Effector memory CD4-positive, alpha-beta T cell (primary cell): ENCODE measurements at places on chromosomes 1 and 21.

DNA sequence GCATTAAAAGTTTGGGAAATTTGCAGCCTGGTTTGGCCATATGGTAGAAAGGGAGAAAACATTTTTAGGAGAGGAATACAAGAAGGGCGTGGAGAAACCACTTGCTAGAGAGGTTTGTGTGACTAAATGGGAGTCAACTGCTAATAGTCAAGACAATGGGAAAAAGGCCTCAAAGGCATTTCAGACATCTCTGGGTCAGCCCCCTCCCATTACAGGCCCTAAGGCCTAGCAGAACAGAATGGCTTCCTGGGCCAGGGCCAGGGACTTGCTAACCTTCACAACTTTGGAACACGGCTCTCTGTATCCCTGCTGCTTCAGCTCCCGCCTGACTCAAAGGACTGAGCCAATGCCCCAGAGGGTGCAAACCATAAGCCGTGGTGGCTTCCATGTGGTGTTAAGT is 752.3 kb upstream of the ADAMTS5 start:
- no peak for DNase-seq
- H3K27ac ChIP-seq: no peak overlapping the region
- no peaks in the 10 kb centered on the region for H3K27me3 ChIP-seq
- H3K4me3 ChIP-seq: no peak overlapping the region
- no peaks in the 10 kb centered on the region for H3K36me3 ChIP-seq
- H3K4me1 ChIP-seq: no peaks in the 10 kb centered on the region

DNA sequence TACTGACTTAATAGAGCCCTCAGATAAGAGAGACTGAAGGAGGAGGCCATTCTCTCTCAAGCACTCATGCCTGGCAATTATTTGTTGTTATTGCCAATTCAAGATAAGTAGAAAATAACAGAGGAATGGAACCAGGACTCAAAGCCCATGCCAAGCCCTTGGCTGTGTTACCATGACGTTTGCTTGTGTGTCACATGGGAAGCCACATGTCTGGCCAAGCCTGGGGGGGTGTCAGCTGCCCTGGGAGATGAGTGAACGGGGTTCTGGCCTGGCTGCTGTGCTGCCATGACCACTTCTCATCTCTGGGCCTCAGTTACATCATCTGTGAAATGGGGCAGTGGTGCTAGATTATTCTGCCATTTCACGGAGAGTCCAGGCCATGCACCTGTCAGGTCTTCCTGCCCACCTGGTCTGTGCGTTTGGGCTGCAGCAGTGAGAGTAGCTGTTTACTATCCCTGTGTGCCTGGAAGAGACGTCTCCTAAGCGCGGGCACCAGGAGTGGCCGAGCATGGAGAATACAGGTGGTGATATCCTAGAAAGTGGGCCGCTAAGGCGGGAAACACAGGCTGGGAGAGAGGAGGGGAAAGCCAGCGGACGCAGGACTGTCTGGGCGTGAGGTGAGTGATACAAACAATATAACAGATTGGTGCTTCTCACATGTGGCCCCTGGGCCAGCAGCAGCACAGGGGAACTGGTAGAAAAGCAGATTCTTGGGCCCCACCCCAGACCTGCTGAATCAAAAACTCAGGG is 67.8 kb downstream of the MAN1C1 start:
- H3K36me3 ChIP-seq: peaks cover 4% of the 10 kb centered on the region
- H3K27ac ChIP-seq: no peak overlapping the region
- H3K4me3 ChIP-seq: no peak overlapping the region

DNA sequence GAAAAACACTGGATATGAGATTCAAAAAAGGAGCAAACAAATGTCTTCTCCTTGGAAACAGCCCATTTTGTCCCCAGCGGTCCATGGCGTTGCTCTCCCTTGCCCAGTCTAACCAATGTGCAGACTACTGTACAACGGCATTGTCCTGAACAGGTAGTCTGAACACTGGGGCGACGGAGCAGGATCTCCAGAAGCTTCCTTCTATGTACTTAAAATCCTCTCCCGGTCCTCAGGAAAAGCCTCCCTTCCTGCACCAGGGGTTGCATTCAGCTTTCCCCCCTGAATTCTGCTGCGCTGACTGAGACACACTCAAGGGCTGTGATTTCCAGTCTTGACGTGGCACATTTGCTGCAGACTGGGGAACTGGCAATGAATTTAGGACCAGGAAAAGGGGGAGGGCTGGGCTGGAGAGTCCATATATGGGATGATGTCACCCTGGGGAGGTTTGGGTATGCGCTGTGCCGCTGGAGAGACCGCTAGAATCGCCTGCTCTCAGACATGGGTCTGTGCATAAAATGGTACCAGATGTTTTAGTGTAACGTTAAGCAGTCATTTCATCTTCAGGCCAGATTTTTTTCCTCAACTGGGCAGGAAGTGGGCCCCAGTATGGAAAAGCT is 275.9 kb upstream of the C1orf105 start:
- no peak for DNase-seq
- no peak overlapping the region for H3K4me3 ChIP-seq
- no peaks in the 10 kb centered on the region for H3K27me3 ChIP-seq
- no peaks in the 10 kb centered on the region for H3K4me1 ChIP-seq

DNA sequence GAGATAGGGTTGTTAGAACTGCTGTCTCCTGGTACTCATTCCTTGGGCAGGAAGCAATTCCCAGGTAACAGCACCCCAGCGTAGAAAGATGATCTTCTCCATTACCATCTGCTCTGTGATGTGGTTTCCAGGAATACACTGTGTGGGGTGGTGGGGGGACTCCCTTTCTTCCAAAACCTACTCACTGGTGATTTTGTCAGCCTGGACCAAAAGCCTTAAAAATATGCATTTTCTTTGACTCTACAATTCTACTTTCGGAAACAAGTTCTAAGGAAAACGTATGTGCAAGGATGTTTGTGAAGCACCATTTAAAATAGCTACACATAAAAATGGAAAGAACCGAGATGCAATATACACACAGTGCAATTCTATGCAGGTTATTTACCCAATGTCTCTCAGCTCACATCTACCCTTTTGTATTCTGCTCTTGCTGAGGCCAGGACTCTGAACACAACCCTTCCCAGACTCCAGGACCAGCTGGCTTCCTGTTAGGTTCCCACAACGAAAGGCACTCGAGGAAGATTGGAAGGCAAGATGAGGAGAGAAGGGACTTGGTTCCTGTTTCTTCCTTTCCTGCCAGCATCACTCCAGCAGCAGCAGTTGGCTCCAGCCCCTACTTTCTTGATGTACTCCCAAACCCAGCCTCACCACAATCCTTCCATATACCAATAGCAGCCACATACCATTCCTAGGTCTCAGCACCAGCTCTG is 33.0 kb upstream of the GJB5 start:
- H3K4me3 ChIP-seq: no peak overlapping the region
- no peaks in the 10 kb centered on the region for H3K27me3 ChIP-seq
- no peak for DNase-seq
- H3K36me3 ChIP-seq: no peaks in the 10 kb centered on the region
- H3K27ac ChIP-seq: no peak overlapping the region
- H3K4me1 ChIP-seq: no peaks in the 10 kb centered on the region

DNA sequence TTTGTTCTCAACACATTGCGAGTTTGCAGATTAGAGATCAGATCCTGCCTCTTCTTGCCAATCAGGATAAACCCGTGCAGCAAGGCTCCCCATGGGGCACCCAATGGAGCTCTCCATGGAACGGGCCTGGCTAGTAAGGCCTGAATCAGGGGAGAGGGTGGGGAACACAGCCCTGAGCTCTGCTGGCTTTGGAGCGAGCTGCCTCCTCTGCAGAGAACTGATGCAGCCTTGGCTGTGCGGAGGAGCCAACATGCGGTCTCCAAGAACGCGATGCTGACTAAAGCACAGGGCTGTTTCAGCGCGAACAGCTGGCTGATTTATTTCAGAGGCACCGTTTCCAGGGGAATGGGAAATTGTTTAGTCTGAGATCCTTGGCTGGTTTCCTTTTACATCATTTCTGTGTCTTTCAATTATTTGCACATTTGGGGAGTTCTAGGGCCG is 139.7 kb downstream of the TSEN15 start:
- DNase-seq: no peak
- no peaks in the 10 kb centered on the region for H3K27me3 ChIP-seq
- no peak overlapping the region for H3K27ac ChIP-seq
- no peaks in the 10 kb centered on the region for H3K4me1 ChIP-seq

- no peaks in the 10 kb centered on the region for H3K4me1 ChIP-seq
- no peak overlapping the region for H3K4me3 ChIP-seq
- H3K36me3 ChIP-seq: no peaks in the 10 kb centered on the region
Measured at GRCh38 chr1:20266141-20266540, 24.5 kb upstream of the VWA5B1 start.

- DNase-seq: no peak
- H3K36me3 ChIP-seq: no peaks in the 10 kb centered on the region
- H3K4me1 ChIP-seq: no peaks in the 10 kb centered on the region
- no peak overlapping the region for H3K27ac ChIP-seq
- H3K27me3 ChIP-seq: no peaks in the 10 kb centered on the region
Measured at GRCh38 chr1:188670837-188671236, 1806.8 kb downstream of the BRINP3 start.

DNA sequence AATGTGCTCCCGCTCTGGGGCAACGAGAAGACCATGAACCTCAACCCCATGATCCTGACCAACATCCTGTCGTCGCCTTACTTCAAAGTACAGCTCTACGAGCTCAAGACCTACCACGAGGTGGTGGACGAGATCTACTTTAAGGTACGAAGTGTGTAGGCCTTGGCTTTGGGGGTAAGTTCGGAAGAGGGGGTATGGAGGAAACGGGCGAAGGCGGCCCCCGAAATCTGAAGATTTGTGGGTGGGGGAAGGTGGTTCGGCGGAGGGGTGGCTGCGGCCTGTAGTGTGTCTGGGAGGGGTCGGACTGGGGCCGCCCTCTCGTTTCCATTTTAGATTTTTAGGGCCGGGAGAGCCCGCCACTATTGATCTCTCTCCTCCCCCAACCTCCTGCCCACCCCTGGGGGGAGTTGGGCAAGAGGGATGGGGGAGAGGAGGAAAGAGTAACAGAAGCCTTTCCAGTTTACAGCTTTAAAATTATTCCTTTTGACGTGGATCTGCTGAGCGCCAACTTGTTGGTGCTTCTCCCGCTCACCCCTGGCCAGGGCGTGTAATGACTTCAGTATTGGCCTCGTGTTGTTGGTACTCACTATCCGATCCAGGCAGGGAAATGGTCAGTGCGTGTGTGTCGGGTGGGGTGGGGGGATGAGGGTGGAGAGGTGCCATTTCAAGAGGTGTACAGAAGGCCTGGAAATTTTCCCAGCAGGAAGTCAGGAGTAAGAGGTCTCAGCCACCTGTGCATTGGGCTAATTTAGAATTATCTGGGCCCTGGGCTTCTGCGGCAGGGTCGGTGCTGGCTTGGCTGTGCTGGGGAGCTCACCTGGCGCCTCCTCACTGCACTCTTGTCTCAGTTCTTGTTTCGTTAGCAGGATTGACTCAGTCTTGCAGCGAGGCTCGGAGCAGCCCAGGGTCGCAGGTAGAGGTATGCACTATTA is 880 bp downstream of the PRPF38B start:
- peaks cover 18% of the 10 kb centered on the region for H3K36me3 ChIP-seq
- peak overlapping the region; percentile 65 for H3K4me3 ChIP-seq
- H3K27ac ChIP-seq: peak overlapping the region; percentile 97
- DNase-seq: peak; percentile 78
- H3K27me3 ChIP-seq: no peaks in the 10 kb centered on the region
- peaks cover 21% of the 10 kb centered on the region for H3K4me1 ChIP-seq

- H3K36me3 ChIP-seq: no peaks in the 10 kb centered on the region
- H3K4me1 ChIP-seq: peaks cover 19% of the 10 kb centered on the region
- no peaks in the 10 kb centered on the region for H3K27me3 ChIP-seq
- H3K27ac ChIP-seq: no peak overlapping the region
- H3K4me3 ChIP-seq: no peak overlapping the region
- DNase-seq: no peak
Measured at GRCh38 chr1:206808615-206809014, 36.3 kb upstream of the IL10 start.

GRCh38 chr21:34700605-34701004 is 31.8 kb downstream of the CLIC6 start:
- H3K27me3 ChIP-seq: no peaks in the 10 kb centered on the region
- H3K4me3 ChIP-seq: no peak overlapping the region
- no peaks in the 10 kb centered on the region for H3K4me1 ChIP-seq
- no peak overlapping the region for H3K27ac ChIP-seq
- no peaks in the 10 kb centered on the region for H3K36me3 ChIP-seq

GRCh38 chr1:156794506-156795373 is 21.9 kb downstream of the SH2D2A start:
- no peak overlapping the region for H3K4me3 ChIP-seq
- H3K27ac ChIP-seq: no peak overlapping the region
- DNase-seq: no peak
- no peaks in the 10 kb centered on the region for H3K27me3 ChIP-seq
- H3K4me1 ChIP-seq: no peaks in the 10 kb centered on the region

DNA sequence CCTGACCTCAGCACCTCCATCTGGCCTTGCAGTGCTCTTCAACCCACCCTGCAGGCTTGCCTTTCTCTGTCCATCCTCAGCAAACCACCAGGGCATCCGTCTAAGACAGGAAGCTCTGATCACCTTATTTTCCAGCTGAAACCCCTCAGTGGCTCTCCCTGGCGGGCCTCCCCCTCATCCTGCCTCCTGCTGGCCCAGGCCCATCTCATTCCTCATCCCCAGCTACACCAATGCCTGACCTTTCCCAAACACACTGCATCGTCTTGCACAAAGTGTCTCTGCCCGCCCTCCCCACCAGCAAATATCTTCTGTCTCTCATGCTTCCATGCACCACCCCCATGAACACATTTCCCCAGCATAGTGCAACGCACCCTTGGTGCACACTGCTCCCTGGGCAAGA is 205.0 kb downstream of the TOMM20 start:
- H3K4me3 ChIP-seq: no peak overlapping the region
- DNase-seq: no peak
- H3K27me3 ChIP-seq: no peaks in the 10 kb centered on the region
- peaks cover 22% of the 10 kb centered on the region for H3K4me1 ChIP-seq
- H3K27ac ChIP-seq: no peak overlapping the region

DNA sequence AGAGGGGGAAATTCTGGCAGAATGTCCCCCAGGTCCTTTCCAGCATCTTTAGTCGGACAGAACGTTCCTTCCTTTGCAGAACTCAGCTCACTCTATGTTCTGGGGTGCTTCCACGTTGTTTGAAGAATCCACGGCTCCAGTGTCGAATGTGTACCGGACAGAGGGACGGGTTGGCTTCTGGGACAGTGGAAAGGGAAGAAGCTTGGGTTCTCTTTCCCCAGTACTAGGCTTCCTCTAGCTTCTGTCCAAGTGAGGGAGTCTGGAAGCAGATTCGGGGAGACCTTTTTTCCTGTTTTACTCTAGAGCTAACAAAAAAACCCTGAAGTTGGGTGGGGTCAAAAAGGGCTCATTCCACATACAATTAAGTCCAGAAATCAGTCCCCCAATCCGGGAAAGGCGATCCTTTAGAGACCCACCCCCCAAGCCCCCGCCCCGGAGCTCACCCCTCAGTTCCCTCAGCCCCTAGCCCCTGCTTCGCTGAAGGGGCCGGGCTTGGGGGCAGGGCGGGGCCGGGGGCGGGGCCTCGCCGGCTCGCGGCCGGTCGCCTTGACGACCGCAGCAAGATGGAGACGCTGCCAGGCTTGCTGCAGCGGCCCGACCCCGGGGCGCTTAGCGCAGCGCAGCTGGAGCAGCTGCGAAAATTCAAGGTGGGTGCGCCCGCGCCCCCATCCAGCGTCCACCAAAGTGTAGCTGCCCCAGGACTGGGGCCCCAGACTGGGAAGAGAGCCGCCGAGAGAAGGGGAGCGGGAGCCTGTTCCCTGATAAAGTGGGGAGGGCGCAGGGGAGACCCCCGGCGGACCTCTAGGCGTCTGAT is at the start of gene RIIAD1:
Gene RIIAD1 (plus strand): TSS at position 549 of the 814 bp plus-strand sequence. CDS start 15 bp downstream, at position 564.
- no peaks in the 10 kb centered on the region for H3K36me3 ChIP-seq
- H3K4me1 ChIP-seq: peaks cover 14% of the 10 kb centered on the region
- H3K27ac ChIP-seq: no peak within 1 kb of the TSS
- peaks cover 13% of the 10 kb centered on the region for H3K27me3 ChIP-seq
- DNase-seq: no peak

- no peak overlapping the region for H3K4me3 ChIP-seq
- DNase-seq: no peak
- peaks cover 29% of the 10 kb centered on the region for H3K36me3 ChIP-seq
- H3K4me1 ChIP-seq: no peaks in the 10 kb centered on the region
- H3K27me3 ChIP-seq: no peaks in the 10 kb centered on the region
Measured at GRCh38 chr1:36134505-36135329, 9.7 kb upstream of the COL8A2 start.
